ENCODE measurements at places on chromosomes 3 and 15. TPM values are rescaled to one million over a fixed set of nuclear protein-coding genes. Genes with fewer than 3 reads are reported as not detected.

The GRK7 gene
- 0.25 TPM for total RNA-seq

The HYAL3 gene
- 4.9 TPM for total RNA-seq

The IL17RD gene
- total RNA-seq = 47.5 TPM

The IGSF10 gene
- total RNA-seq = 0.74 TPM

The THSD4 gene
- 3.0 TPM for total RNA-seq

The CBLB gene
- total RNA-seq = 29.0 TPM

The NCK1 gene
- total RNA-seq = 21.1 TPM

The REC114 gene
- not detected for total RNA-seq

The HESX1 gene
- total RNA-seq = 0.25 TPM

The LARP6 gene
- total RNA-seq = 10.8 TPM

The SLC22A13 gene
- under 0.01 TPM for total RNA-seq

The TMC3 gene
- 0.25 TPM for total RNA-seq

The SOX2 gene
- total RNA-seq = 72.0 TPM

The ERICH6 gene
- 0.25 TPM for total RNA-seq

The LINGO1 gene
- total RNA-seq = 46.2 TPM

The TPRG1 gene
- 0.74 TPM for total RNA-seq

The CLDN1 gene
- total RNA-seq = 5.7 TPM

The SH3BP5 gene
- 68.8 TPM for total RNA-seq

The HGD gene
- total RNA-seq = 0.98 TPM

The PLSCR5 gene
- 0.25 TPM for total RNA-seq

The OXTR gene
- total RNA-seq = 0.74 TPM

The FAM43A gene
- 2.5 TPM for total RNA-seq

The CGNL1 gene
- total RNA-seq = 5.2 TPM

The GP5 gene
- under 0.01 TPM for total RNA-seq

The SPATA12 gene
- total RNA-seq = not detected

The GABPB1 gene
- total RNA-seq = 32.2 TPM

The RLBP1 gene
- total RNA-seq = 0.98 TPM

The APEH gene
- 47.0 TPM for total RNA-seq

The RBPMS2 gene
- total RNA-seq = not detected

The TMEM212 gene
- total RNA-seq = not detected

The TUSC7 gene
- total RNA-seq = 0.25 TPM

The CLEC3B gene
- total RNA-seq = 19.2 TPM

The HIGD2B gene
- total RNA-seq = not detected

The PTPN23 gene
- total RNA-seq = 15.0 TPM

The FANCD2OS gene
- total RNA-seq = not detected

The DNASE1L3 gene
- 0.74 TPM for total RNA-seq

The CORO2B gene
- 28.0 TPM for total RNA-seq

The INSYN1 gene
- total RNA-seq = 24.1 TPM

The OR4F6 gene
- not detected for total RNA-seq

The PP2D1 gene
- total RNA-seq = not detected

The MEGF11 gene
- total RNA-seq = 5.2 TPM

The GOLIM4 gene
- 16.0 TPM for total RNA-seq

The SYNPR gene
- total RNA-seq = 44.5 TPM
